LNCaP clone FGC (cell line): ENCODE measurements at places on chromosomes 6 and 20.

GRCh38 chr6:113317891-113318574 lies 539.1 kb upstream of the MARCKS start:
- DNase-seq = no peak

GRCh38 chr6:12395898-12396297 lies 105.7 kb downstream of the EDN1 start:
- DNase-seq = no peak

DNA sequence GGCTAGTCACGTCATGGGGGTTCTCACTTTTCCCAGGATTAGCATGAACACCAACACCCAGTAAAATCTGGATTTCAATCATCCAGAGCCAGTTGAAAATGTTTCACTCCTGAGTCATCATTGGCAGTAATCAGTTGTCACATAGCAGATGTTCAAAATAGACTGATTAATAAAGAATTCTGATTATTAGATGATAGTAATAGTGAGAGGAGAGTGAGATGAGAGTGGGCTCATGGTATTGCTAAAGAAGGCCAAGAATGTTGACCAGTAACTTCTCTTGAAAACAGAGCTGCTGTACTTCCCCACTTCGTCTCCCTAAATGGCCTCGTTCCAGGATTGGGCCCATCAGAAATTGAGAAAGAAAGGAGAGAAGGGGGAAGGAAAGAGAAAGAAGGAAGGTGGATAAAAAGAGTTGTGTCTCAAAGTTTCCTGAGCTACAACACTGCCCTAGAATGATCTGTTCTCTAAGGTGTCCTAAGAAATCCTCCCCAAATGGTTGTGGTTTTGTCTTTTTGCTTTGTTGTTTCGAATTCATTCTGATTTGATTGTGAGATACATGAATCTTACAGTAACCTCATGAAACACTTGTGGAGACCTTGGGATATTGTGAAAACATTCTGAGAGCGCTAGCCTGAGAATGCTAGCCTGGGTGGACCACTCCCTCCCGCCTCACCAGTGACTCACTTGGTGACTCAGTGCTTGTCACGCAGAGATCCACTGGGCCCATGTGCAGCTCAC lies 502.2 kb upstream of the JARID2 start:
- no peak for DNase-seq

DNA sequence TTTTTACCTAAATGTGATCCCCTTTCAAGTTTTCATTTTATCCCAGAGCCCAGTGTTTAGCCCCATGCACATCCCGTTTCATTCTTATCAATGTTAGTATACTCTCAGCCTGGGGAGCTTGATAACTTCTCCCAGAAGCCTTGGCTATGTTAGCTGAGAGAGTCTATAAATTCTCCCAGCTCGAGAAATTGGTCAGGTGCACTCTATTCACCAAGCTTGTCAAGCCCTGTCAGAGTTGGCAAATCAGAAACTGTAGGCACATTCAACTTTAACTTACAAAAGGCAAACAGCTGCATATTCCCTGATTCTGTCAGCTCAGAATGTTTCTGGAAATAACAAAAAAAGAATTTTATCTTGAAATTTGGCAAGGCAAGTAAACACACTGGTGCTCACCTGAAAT lies 62.2 kb upstream of the IMPG1 start:
- no peak for DNase-seq

DNA sequence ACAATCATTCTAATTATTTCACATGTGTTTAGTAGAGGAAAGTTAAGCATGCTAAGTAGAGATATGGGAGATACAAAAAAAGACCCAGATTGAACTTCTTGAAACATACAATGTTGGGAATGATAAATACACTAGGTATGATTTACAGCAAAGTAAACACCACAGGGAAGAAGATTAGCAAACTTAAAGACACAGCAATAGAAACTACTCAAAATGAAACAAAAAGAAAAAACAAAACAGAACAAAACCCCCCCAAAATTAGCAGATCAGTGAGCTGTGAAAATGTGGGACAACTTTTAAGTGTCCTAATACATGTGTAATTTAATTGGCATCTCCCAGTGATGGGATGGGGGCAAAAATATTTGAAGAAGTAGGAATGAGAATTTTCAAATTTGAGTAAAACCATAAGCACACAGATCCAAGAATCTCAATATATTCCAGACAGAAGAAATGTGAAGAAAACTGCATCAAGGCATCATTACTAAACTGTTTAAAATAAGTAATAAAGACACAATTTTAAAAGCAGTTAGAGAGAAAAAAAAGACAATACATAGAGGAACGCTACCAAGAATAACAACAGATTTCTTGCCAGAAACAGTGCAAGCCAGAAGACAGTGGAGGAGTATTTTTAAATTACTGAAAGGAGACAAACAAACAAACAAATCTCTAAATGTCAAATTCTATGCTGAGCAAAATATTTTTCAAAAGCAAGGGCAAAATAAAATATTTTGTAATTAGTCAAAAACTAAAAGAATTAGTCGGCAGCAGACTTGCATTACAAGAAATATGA lies 473.7 kb downstream of the QKI start:
- DNase-seq = no peak

DNA sequence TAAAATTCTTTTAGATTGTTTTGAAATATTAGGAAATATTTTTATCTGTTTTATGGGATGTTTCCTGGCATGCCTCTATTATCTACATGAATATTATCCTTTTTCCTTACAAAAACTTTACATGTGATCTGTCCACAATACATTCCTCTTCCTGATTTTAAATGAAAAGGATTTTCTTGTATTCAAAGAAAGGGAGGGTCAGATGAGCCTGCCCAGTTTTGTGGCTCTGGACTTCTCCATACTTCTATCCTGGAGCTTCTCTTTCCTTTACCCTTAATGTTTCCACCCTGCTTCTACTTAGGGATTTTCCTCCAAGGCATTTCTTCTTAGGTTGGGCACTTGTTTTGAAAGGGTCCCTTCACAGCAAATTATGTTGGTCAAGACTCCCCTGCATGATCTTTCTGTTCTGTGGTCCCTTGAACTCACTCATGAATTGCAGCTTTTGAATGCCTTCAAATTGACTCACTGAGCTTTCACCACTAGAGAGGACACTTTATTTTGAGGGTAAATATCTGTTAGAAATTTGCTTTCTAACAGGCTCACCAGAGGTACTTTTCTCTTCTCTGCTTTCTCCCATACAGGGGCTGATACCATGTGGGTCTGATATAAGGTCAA lies 104.9 kb downstream of the CENPW start:
- DNase-seq = no peak

- no peak for DNase-seq
These were observed 123.3 kb downstream of the KIF13A start for GRCh38 chr6:17863901-17864754.

- no peak for DNase-seq
These were observed 1.9 kb downstream of the JARID2 start for GRCh38 chr6:15247500-15248450.
